ENCODE measurements at places on chromosomes 7 and 10. TPM values are rescaled to one million over a fixed set of nuclear protein-coding genes. Genes with fewer than 3 reads are reported as not detected.
A peak's percentile ranks its signal among the peaks of the same experiment; 100 is the strongest.

ZPBP gene
- not detected for total RNA-seq

DNA sequence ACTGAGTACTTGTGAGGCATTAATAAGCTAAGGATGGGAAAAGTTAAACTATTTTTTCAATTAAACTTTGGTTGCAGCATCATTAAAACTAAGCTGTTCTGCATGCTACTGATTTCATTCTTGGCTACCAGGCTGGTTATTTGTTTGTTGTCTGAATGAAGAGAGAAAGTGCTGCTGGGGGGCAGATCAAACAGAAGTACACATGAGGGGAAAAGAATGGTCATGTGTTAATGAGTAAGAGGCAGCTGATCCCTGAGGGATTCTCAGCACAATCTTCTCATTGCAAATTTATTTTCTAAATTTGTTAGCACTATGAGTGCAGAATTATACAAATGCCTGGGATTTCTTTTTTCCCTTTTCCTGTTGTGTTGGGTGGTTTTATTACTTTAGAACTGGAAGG is 213.2 kb upstream of the HPS1 start:
- H3K4me3 ChIP-seq = no peak overlapping the region
- DNase-seq = no peak
- H3K27ac ChIP-seq = no peak overlapping the region

SLC26A3 gene
- not detected for total RNA-seq

CYP2C18 gene
- total RNA-seq = not detected

GRCh38 chr10:128943111-128943510 is 523.9 kb upstream of the MGMT start:
- H3K4me1 ChIP-seq = no peaks in the 10 kb centered on the region
- no peaks in the 10 kb centered on the region for H3K36me3 ChIP-seq
- H3K27ac ChIP-seq = no peak overlapping the region
- no peaks in the 10 kb centered on the region for H3K27me3 ChIP-seq
- H3K4me3 ChIP-seq = no peak overlapping the region
- DNase-seq = no peak

GIMAP6 gene
- 15.8 TPM for total RNA-seq

NT5C3A gene
- 15.6 TPM for total RNA-seq

GRCh38 chr7:66639773-66640172 is 11.1 kb downstream of the KCTD7 start:
- no peak for DNase-seq
- H3K27ac ChIP-seq = no peak overlapping the region
- H3K4me1 ChIP-seq = no peaks in the 10 kb centered on the region
- no peaks in the 10 kb centered on the region for H3K27me3 ChIP-seq

TRPV5 gene
- not detected for total RNA-seq

GRCh38 chr10:101053516-101053915 is 8.3 kb upstream of the KAZALD1 start:
- no peak for DNase-seq
- peaks cover 10% of the 10 kb centered on the region for H3K4me1 ChIP-seq

- H3K4me1 ChIP-seq = peaks cover 29% of the 10 kb centered on the region
- H3K27ac ChIP-seq = no peak overlapping the region
- no peaks in the 10 kb centered on the region for H3K27me3 ChIP-seq
- H3K36me3 ChIP-seq = no peaks in the 10 kb centered on the region
- peak overlapping the region; percentile 67 for H3K4me3 ChIP-seq
Measured at GRCh38 chr7:96707901-96708774, 1.5 kb downstream of the SEM1 start.

GRCh38 chr7:137875746-137876145 is 29.0 kb upstream of the DGKI start:
- peak overlapping the region; percentile 89 for H3K27ac ChIP-seq
- H3K27me3 ChIP-seq = no peaks in the 10 kb centered on the region
- peaks cover 14% of the 10 kb centered on the region for H3K36me3 ChIP-seq
- H3K4me3 ChIP-seq = no peak overlapping the region

CAPZA2 gene
- 148 TPM for total RNA-seq

LRRD1 gene
- not detected for total RNA-seq

GRCh38 chr10:50421026-50421719 is 169.9 kb upstream of the ASAH2 start:
- H3K4me1 ChIP-seq = peaks cover 16% of the 10 kb centered on the region
- DNase-seq = no peak
- no peaks in the 10 kb centered on the region for H3K36me3 ChIP-seq
- peak overlapping the region; percentile 6 for H3K27ac ChIP-seq
- no peak overlapping the region for H3K4me3 ChIP-seq
- H3K27me3 ChIP-seq = no peaks in the 10 kb centered on the region

TMEM236 gene
- total RNA-seq = 0.90 TPM

DNA sequence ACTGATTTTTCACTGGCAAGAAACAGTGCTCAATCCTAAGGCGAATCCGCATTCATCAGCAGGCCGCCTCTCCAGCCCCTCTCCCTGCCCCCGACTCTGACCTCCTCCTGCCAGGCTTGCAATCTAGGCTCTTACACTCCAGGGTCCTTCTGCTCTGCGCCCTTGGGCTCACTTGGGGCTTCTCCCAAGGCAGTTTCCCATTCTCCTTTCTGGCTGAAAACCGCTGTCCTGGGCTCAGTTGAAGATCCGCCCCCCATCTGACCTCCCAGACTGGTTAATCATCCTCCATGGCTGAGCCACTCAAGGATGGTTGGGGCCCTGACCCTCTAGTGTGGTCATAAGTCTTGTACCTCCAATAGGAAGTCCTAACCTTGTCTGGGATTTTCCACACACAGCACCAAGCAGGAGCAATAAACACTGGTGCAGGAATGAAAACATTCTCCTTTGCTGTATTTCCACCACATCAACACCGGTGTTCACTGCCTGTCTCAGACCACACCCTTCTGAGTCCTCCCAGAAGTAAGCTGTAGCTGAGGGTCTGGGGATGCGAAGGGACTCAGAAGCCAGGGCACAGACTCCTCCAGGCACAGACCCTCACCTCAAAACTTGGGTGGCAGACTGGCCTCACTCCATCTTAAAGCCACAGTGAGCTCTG is 42.4 kb downstream of the TNS3 start:
- DNase-seq = no peak
- H3K36me3 ChIP-seq = no peaks in the 10 kb centered on the region
- no peak overlapping the region for H3K4me3 ChIP-seq
- H3K27me3 ChIP-seq = no peaks in the 10 kb centered on the region
- peaks cover 18% of the 10 kb centered on the region for H3K4me1 ChIP-seq
- no peak overlapping the region for H3K27ac ChIP-seq

EVX1 gene
- not detected for total RNA-seq

TWIST1 gene
- 1.9 TPM for total RNA-seq

MPP7 gene
- 7.6 TPM for total RNA-seq

DNA sequence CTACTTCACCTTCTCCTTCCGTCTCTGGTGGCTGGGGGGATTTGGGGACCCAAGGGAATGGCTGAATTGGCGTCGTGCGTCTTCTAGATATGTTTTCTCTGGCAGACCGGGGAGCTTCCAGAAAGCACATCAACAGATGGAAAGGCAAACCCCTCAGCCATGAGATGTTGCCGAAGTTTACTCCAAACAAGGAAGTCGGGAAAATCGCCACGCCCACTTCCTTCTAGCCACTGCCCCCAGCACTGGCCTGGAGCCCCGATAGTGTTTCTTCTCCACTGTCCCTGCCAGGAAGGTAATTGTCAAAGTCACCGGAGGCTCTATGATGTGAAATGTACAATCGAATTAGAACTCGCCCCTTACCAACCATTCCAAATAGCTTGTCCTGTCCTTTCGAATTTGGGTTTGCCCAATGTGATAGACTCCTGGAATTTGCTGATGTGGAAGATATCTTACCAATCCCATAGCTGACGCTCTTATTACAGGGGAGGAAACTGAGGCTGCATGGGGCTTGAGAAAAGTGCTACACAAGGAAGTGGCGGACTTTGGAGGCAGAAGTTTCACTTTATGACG is 191.0 kb downstream of the LSM5 start:
- H3K4me3 ChIP-seq = peak overlapping the region; percentile 53
- DNase-seq = peak; percentile 74
- H3K27me3 ChIP-seq = no peaks in the 10 kb centered on the region
- no peaks in the 10 kb centered on the region for H3K36me3 ChIP-seq

JAKMIP3 gene
- 0.20 TPM for total RNA-seq

DNA sequence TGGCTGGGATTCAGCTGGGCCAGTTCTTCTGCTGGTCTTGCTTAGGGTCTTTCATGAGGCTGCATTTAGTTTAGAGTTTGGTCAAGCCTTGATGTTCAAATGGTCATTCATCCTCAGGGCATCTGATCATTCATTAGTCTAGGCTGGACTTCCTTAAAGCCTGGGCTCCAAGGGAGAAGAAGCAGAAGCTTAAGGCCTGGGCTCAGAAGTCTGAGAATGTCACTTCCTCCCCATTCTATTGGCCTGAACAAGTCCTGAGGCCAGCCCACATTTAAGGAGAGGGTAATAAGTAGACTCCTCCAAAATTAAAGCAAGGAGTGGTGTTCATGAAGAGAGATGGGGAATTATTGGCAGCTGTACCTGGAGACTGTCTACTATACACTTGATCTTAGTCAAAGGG is 193.2 kb upstream of the HABP2 start:
- no peak overlapping the region for H3K27ac ChIP-seq
- no peaks in the 10 kb centered on the region for H3K4me1 ChIP-seq

- H3K27me3 ChIP-seq = no peaks in the 10 kb centered on the region
- no peaks in the 10 kb centered on the region for H3K36me3 ChIP-seq
- no peak overlapping the region for H3K4me3 ChIP-seq
- DNase-seq = no peak
Measured at GRCh38 chr7:137025469-137026175, 157.2 kb downstream of the CHRM2 start.

Measured in right atrium auricular region (tissue), 2 donors.